ENCODE measurements at places on chromosomes 16 and 17. TPM values are rescaled to one million over a fixed set of nuclear protein-coding genes. Genes with fewer than 3 reads are reported as not detected.

Gene UBALD1
- 22.0 TPM for total RNA-seq

Gene TAT
- not detected for total RNA-seq

Gene CFAP97D1
- total RNA-seq = not detected

Gene KRT17
- total RNA-seq = 0.54 TPM

Gene ATP6V0A1
- 27.7 TPM for total RNA-seq

Gene RNF43
- total RNA-seq = 0.17 TPM

Gene TBC1D3K
- total RNA-seq = not detected

Gene OTOA
- 0.05 TPM for total RNA-seq

Gene CPNE7
- 3.8 TPM for total RNA-seq

Gene FAM20A
- total RNA-seq = not detected

Gene LGALS9B
- 0.59 TPM for total RNA-seq

Gene C16orf54
- total RNA-seq = 61.6 TPM

Gene TMEM88
- 1.6 TPM for total RNA-seq

Gene DPEP3
- 0.22 TPM for total RNA-seq

Gene CLEC19A
- not detected for total RNA-seq

Gene TNP2
- not detected for total RNA-seq

Gene NPIPB6
- 1.4 TPM for total RNA-seq

Gene TSNAXIP1
- total RNA-seq = 0.32 TPM

Gene RMI2
- 40.5 TPM for total RNA-seq

Gene PHF12
- 73.3 TPM for total RNA-seq

Gene KCNH6
- not detected for total RNA-seq

Gene TEKT5
- not detected for total RNA-seq

Gene SLC2A4
- total RNA-seq = not detected

Gene OR1F1
- not detected for total RNA-seq

Gene KRTAP9-3
- not detected for total RNA-seq

Gene KIF19
- total RNA-seq = 0.27 TPM

Gene AGRP
- total RNA-seq = not detected

Gene KRTAP2-1
- not detected for total RNA-seq

Gene ALOX15B
- not detected for total RNA-seq

Gene KCNJ18
- not detected for total RNA-seq

Gene FA2H
- total RNA-seq = 0.15 TPM

Gene KCNAB3
- total RNA-seq = 9.8 TPM

Gene SULT1A1
- total RNA-seq = 5.8 TPM

Gene MRPS23
- 40.5 TPM for total RNA-seq

Gene CD300A
- total RNA-seq = 50.3 TPM

Gene TBC1D3C
- not detected for total RNA-seq

Gene RASD1
- total RNA-seq = 1.4 TPM

Gene RNFT1
- 26.6 TPM for total RNA-seq

Gene VPS35L
- total RNA-seq = 48.7 TPM

Gene RNF227
- 3.9 TPM for total RNA-seq

Gene NEUROD2
- total RNA-seq = not detected

Gene VKORC1
- total RNA-seq = 61.1 TPM

Gene YWHAE
- total RNA-seq = 322 TPM

Gene CCDC200
- total RNA-seq = 0.47 TPM

Gene MYH3
- 6.1 TPM for total RNA-seq

Gene CCDC144A
- 3.1 TPM for total RNA-seq

Gene KRTAP2-3
- total RNA-seq = not detected

Gene ZP2
- not detected for total RNA-seq

Gene CYB561
- 13.1 TPM for total RNA-seq

Gene PRAC1
- total RNA-seq = not detected

Data from T-helper 1 cell treated with Interleukin-12 subunit alpha and Interleukin-12 subunit beta and Interleukin-4 antibody, amounts not matched to agents 30 ng/mL and 1 ng/mL, for 36 hours (primary cell).